ENCODE measurements at places on chromosomes 12 and 14. TPM values are rescaled to one million over a fixed set of nuclear protein-coding genes. Genes with fewer than 3 reads are reported as not detected.

GLIPR1L1 gene
- not detected for total RNA-seq

DNA sequence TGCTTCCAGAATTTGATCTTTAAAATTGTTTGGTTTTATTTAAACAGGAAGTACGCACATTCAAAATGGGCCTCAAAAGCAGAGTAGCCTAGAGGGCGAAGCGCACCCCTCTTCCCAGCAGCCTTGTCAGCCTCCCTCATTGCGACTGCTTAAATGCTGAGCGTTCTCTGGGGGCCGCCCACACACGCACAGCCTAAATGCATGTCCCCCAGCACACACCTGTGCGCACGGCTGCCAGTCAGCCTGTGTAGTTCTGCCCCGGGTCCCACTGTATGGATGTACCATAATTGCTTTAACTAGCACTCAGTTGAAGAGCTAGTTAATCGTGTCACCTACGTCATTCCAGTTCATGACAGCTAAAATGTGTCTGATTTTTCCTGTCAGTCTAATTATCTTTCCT is 79.3 kb downstream of the TESC start:
- no peak for DNase-seq

DNA sequence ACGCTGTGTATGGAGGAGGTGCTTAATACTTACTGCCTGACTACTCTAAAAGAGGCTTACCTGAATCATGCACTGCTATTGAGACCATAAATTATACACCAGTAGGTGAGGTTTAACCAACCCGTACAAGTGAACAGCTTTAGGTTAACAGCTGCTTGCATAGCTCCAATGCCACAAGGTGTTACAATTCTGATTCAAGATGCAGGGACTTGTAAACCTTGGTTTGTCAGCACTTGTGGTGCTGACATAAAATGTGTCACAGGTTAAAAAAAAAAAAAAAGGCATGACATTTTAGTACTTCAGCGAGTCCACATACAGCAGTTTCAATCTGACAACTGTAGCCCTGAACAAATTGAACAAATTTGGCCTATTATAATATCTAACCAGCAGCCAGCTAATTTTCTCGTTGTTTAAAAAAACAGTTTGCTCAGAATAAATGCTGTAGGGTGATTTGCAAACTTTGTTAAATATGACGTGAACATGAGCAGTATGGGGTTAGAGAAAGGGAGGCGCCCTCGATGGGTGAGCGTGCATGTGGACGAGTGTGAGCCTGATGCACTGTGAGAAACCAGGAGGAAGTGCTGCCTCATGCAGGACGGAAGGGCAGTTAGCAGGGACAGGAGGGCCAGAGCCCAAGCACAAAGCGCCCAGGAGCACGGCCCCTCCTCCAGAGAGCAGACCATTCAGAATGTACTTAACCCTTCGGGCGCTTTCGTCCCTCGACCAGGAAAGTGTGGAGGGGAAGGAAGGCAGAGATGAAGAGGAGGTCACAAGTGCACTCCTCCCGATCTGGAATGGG is 44.7 kb downstream of the TCHP start:
- peak; percentile 82 for DNase-seq

- no peak for DNase-seq
Observed at GRCh38 chr12:88870000-88870737, 289.9 kb upstream of the KITLG start.

DNA sequence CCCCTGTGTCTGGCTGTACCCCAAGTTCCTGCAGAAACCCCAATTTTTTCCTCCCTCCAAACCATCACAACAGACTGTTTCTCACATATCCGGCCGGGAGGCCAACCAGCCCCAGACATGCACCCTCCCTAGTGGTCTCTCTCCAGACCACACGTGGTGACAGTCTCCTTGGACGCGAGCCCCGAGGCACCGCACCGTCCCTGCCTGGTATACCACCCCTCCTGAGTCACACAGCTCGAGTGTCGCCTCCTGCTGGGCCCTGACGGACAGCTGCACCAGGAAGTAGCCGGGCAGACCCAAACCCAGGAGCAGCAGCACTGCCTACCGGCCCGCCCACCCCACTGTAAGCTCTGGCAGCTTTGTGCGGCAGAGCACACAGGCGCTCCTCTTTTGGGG is 97.4 kb downstream of the RFLNA start:
- peak; percentile 87 for DNase-seq

PAX9 gene
- not detected for total RNA-seq

DNA sequence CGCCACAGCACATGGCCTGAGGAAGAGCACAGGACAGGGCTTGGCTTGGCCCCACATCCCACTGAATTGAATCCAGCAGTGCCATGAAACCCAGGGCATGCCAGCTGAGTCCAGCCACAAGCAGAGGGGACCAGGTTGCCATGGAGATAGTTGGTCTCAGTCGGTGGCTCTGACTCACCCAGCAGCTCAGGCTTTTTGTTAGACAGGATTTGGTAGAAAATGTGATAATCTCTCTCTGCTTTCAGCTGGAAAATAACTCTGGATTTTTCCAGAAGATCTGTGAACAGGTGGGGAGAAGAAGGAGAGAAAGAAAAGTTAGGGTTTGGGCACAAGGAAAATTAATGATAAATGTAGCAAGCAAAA is 4.8 kb downstream of the MYH7 start:
- DNase-seq = no peak

ACSS3 gene
- 27.0 TPM for total RNA-seq

DNA sequence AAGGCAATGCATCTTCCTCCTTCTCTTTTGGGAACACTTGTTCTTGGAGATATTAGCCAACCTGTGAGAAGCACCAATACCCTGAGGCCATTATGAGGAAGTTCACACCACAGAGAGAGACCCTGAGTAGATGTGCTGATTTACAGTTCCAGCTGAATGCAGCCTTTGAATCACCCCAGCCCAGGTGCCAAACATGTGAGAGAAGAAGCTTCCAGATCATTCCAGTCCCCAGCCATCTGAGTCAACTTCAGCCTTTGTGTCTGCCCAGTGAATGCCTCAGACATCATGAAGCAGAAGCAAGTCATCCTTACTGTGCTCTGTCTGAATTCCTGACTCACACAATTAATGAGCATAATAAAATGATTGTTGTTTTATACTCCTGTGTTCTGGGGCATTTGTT is 25.1 kb downstream of the C12orf42 start:
- no peak for DNase-seq

DNA sequence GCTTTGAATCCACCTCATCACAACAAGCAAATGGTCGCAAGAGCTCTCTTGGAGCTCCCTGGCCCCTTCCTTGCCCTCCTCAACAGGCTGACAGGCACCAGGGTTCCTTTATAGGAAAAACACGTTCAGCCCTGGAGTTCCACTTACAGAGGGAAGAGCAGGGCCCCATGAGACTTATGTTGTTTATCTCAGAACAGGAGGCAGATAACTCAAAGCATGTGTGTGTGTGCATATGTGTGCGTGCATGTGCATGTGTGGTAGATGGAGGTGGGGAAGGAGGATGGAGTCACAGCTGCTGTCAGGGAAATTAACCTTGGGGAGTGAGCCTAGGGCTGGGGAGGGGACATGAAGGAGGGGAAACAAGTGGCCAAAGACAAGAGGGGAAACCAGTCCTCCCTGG is 138.1 kb downstream of the DPF3 start:
- DNase-seq = no peak

SMIM10L1 gene
- total RNA-seq = 14.3 TPM

DNA sequence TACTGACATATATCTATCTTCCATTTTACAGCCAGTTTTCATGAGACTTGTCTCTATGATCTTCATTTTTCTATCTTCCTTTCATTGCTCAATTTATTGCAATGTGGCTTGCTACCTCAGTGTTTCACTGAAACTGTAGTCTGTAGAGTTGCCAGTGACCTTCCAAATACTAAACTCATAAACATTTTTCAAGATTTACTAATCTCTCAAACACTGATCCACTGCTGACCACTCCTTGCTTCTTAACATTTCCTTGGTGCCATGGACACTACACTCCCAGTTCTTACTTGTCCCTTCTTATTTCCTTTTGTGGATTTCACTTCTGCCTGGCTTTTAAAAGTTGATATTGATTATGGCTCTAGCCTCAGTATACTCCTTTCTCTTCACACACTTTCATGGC is 95.4 kb upstream of the SLCO1C1 start:
- no peak for DNase-seq

TMTC2 gene
- 3.4 TPM for total RNA-seq

- DNase-seq = no peak
Observed at GRCh38 chr12:107917912-107918800, 143.7 kb downstream of the ASCL4 start.

DNA sequence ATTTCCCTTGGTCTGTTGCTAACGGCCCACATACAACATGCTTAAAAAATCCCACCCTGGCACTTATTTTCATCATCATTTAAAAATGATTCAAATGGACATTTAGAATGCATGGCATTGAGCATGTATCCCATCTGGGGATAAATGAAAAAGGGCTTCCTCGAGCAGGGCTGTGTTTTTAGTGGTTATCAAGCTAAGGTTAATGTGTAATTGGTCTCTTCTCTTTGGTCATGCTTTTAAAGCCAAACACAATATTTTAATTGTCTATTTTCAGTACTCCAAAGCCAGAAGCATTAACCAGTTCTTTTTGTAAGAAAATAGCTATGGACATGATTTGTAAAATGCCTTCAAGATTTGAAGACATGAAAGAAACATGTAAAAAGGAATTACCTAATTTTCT is 1.9 kb upstream of the TRHDE start:
- no peak for DNase-seq

DNA sequence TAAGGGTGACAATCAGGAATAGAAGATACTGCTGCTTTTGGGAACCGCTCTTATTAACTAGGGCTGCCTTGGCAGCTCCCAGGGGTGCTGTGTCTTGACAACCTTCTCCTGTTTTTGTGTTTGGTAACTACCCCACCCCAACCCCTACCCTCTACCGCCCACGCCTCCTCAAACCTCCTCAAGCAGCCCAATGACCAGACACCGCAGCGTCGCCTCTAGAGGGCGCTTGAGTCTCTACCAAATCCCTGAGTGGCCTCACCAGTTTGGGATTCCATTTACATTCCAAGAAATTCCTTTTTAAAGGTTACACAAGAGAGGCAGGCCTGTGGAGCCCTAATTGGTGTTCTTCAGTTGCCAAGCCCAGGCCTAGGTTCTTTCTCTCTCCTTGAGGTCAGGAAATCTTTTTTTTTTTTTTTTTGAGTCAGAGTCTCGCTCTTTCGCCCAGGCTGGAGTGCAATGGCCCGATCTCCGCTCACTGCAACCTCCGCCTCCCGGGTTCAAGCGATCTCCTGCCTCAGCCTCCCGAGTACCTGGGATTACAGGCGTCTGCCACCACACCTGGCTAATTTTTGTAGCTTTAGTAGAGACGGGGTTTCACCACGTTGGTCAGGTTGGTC is 72.4 kb upstream of the USP44 start:
- DNase-seq = peak; percentile 82

- DNase-seq = no peak
Observed at GRCh38 chr12:6967651-6968100, 2.8 kb downstream of the PHB2 start.

IFNG-AS1 gene
- 0.80 TPM for total RNA-seq

DNA sequence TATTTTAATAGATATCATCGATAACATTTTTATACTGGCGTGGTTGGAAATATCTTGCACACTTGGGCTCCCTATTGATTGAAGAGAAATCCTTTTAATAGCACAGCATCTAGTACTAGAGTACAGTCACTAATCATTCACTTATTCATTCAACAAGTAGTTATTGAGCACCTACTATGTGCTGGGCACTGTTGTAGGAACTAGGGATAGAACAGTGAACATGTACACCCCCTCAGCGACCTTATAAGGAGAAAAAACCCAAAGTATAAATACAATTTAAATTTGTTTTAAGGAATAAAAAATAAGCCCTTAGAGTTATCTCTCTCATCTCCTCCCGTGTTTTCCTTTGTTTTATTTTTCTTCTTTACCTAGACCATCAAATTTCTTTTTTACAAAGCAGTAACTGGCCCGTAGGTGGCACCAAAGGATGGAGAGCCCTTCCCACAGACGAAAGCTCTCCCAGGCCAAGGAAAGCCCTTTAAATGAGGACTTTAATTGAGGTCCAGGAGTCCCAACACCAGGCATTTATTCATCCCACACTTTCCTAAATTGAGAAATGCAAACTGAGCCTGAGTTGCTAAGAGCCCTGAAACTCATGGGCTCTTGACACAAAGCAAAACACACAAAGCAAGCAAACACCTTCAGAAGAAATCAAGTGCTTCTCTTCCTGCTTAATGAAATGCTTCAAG is 29.0 kb downstream of the PEBP1 start:
- no peak for DNase-seq

DNA sequence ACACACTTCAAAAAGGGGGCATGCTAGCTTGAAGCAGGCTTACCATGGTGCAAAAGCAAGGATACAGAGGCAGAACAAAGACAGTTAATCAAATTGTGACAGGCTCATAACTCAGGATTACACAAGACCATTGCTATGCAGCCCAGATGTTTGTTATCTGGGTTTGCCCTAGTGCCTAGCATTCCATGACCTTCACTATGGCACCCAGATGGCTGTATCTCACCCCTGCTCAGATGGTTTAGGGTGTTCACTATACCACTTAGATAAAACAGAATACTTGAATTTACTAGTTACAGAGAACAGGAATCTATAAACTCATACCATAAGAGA is 56.2 kb downstream of the SDR9C7 start:
- DNase-seq = no peak

RNASE1 gene
- total RNA-seq = 348 TPM

KRT86 gene
- not detected for total RNA-seq

DNA sequence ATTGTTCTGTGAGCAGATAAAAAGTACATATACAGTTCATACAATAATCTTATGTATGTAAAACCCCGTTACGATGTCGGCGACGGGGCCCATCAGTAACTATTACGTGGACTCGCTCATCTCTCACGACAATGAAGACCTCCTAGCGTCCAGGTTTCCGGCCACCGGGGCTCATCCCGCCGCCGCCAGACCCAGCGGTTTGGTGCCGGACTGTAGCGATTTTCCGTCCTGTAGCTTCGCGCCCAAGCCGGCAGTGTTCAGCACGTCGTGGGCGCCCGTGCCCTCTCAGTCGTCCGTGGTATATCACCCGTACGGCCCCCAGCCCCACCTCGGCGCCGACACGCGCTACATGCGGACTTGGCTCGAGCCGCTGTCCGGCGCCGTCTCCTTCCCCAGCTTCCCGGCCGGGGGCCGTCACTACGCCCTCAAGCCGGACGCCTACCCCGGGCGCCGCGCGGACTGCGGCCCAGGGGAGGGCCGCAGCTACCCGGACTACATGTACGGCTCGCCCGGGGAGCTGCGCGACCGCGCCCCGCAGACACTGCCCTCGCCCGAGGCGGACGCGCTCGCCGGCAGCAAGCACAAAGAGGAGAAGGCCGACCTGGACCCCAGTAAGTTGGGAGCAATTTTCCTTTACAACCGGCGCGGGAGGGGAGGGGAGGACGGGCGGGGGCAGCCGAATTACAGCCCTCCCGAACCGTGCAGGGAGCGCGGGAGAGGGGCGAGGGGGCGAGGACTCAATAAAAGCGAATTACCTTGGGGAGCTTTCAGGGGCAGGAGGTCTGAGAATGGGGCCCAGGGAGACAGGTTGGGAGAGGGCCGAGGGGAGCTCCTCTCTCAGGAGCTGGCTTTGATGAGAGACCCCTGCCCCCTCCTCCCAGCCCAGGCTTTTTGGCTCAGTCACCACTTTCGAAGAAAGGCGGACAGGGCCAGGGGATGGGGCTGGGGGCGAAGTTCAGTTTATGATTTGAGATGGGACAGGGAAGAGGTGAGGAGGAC is at the start of gene HOXC9:
TSS of gene HOXC9 (plus strand) at position 46 of the 999 bp plus-strand sequence. CDS start at position 74, 28 bp downstream.
- no peak for DNase-seq
